ENCODE measurements at places on chromosomes 4 and X.

DNA sequence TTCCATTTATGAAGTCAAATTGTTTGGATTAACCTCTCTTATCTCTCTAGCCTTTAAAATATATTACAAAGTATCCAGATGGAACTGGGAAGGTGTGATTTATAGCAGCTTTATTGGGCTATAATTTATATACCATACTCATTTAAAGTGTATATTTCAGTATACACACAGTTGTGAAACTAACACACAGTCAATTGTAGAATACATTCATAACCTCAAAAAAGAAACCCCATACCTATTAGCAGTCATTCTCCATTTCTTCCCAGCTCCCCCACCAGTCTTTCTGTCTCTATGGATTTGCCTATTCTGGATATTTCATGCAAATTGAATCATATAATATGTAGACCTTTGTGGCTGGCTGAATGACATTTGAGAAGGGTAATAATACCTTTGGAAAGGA, 7.6 kb upstream of the NAP1L5 start:
- no peak for DNase-seq

GRCh38 chr4:142660728-142661127, 185.4 kb downstream of the INPP4B start:
- DNase-seq: no peak

DNA sequence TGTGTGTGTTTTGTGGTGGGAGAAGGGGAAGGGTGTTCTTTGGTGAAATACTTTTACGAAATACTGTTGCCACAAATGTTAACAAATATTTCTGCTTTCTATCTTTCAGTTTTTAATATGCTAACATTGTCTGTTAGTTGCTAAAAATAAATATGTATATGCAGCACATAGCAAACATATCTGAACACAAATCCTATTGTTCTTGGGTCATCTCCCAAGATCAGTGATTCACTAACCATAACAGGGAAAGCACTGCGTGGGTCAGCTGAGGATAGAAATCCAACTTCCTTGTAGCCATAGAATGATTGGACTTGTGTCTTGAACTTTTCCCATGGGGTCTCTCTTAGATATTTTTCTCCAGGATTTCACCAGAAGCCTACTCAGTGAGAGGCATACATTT, 250.3 kb upstream of the FAM47A start:
- DNase-seq: no peak

GRCh38 chrX:104122829-104123228, 10.5 kb downstream of the ZCCHC18 start:
- DNase-seq: no peak

DNA sequence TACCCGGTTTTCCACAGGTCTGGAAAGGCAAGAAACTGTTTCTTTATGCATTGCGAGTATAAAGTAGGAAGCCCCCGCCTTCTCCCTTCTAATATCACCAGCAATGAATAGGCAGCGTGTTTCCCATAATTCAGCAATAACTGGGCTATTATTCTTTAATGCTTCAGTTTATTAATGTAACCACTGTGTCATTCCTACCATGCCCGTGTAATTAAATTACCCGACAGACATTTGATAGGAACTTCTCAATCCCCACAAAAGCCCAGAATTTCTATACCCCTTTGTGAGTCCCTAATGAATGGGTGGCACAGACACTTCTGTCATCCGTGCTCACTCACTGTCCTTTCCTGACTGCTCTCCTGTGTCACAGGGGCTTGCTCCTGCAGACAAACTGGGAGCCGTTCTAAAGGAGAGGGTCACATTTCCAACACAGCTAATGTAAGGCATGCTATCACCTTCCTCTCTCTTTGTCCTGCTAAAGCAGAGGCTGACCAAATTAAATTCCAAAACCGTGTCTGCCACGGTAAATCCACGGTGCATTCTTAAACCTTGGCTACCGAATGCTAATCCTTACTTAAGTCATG, 108.5 kb upstream of the MID1 start:
- DNase-seq: no peak

- no peak for DNase-seq
These were observed 402.5 kb downstream of the RAPGEF2 start for GRCh38 chr4:159505266-159505975.

DNA sequence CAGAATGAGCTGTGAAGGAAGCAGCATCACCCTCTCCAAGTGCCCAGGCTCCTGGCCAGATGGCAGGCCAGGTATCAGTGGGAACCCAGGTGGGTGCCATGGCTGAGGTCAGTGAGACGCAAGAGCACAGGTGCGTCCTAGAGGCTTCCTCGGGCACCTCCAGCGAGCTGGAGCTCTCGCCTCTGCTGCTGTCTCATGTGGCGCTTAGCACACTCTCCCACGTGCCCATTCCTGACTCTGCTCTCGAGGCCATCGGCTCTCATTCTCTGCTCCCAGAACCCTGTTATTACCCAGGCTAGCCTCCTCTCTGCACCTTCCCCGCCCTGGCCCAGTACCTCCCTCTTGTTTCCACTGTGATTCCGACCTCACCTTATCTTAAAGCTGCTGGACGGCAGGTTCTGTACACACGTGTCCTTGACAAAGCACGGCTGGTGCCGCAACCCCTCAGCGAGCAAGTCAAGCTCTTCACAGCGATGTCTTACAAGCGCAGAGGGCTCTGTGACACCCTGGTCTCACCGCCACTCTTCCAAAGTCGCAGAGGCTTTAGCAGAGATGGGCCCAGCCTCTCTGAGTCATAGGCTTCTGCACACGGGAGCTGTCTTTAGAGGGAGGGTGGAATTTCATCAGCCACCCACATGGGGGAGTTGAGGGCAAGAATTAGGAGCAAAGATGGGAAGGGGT, 15.4 kb upstream of the MSANTD1 start:
- no peak for DNase-seq

- no peak for DNase-seq
These were observed 58.7 kb downstream of the METTL14 start for GRCh38 chr4:118743867-118744266.

GRCh38 chr4:56791316-56791715, 30.2 kb downstream of the SPINK2 start:
- DNase-seq: no peak

- DNase-seq: no peak
These were observed 115.7 kb upstream of the LSM6 start for GRCh38 chr4:146059865-146060264.

- DNase-seq: no peak
These were observed 158.4 kb downstream of the CHIC2 start for GRCh38 chr4:53905941-53906377.

DNA sequence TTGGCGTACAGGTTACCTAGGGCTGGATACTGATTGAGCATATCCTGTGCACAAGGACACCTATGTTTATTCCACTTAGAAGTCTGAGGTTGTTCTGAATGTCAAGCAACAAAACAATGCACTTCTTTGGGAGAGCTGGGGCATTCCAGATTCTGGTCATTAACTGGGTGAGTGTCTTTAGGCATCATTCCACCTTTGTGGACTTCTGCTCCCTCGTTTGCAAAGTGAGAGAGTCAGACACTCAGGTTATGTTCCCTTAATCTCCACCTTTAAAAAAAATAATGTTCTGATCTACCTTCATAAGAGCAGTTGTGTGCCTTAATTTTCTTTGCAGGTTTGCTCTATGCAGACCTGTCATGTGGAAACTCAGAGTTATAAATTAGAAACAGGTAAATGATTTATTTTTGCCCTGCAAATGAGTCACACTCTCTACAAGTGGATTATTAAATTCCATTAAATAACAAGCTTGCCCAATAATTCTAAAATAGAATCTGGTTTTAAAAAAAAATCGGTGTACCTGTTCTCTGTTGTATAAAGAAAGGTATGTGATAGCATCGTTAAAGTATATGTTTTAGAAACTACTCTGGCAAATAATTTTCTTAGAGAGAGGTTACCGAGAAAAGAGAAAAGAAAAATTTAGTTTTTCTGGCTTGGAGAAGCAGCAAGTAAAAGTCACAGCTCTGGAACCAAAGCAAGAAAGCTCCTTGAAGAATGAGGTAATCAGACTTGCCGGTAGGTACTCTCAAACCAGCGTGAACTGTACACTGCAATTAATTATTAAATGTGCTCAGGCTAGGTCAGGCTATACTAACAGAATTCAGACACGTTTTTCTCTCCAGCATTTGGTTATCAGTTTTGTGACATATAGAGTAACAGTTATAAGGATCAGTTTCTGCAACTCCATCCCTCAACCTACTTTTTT, 93.2 kb downstream of the SORBS2 start:
- no peak for DNase-seq

DNA sequence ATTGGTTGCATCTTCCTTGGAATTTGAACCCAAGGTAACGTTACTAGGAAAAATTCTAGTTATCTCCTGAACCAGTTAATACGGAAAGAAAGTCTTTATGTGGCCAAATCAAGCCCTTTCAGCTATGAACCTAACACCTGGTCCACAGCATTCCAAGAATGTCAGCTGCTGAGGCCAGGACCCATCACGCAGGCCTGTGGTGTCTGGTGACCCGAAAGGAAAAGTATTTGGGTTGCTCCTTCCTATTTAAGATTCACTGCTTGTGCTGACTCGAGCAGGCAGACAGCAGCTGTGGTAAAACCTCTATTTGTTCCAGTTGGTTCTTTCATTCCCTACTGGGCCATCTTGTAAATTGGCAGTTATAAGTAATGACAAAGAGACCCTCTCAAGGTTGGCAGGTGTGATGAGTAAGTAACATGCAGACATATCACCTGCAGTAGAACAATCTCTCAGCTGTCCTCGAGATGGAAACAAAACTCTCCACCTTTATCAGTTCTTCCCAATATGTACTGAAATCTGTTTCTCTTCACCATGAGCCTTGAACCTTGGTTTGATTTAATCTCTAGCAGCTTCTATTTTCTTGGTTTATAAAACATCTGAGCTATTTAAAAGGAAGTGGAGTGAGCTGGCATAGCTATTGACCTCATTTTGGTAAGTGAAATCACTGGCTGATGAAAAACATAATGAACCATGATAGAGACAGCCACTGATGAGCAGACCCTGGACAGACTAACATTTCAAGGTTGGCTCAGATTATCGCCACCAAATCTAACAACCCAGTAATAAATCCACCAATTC, 182.1 kb upstream of the SMIM31 start:
- no peak for DNase-seq

GRCh38 chr4:20592013-20592412, 108.2 kb upstream of the PACRGL start:
- DNase-seq: no peak

DNA sequence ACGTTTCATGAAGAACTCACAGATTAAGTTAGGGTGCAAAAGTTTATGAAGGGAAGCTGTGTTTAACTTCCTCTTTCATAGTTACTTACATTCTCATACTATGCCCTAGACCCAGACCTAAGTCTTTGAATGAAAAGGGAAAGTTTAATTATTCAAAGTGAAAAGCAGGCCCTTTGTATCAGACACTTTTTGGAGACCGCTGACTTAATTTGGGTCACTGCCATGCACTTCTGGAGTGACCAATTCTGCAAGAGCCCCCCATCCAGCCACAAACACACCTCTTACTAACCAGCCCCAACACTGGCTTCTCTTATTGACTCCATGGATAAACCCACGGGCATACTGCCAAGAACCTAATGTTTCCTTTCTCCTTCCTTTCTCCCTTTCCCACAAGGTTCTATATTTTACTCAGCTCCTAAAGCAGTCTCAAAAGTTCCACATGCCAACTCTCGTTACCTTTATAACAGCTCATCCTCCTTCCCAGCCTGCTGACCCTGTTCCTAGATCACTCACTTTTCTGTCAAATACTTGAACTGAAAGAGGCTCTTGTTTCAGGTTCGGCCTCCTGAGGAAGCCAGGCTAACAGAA, 34.5 kb downstream of the ABCE1 start:
- no peak for DNase-seq

GRCh38 chrX:106726485-106727437, at the start of gene RNF128:
Gene RNF128, plus strand, starts transcription at chrX:106726701. Its CDS starts 213 bp downstream, at chrX:106726914.
- DNase-seq: peak; percentile 51

- DNase-seq: no peak
These were observed 2.2 kb downstream of the FUNDC2 start for GRCh38 chrX:155028877-155029291.

DNA sequence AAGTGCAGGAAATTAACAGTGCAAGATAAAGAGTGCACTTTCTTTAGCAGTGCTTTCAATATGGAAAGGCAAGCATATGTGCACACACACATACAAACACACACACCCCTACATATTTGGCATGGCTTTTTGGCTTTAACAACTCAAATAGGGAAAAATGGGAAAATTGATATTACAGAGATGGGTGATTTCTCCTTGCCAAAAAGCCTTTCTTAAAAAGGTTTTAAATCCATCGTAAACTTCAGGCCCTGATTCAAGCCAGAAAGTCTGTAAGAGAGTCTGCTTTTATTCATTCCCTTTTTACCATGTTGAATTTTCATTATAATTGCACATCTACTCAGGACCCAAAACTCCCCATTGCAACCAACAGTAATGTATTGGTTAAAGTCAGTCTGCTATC, 612.0 kb upstream of the ACTRT1 start:
- no peak for DNase-seq

DNA sequence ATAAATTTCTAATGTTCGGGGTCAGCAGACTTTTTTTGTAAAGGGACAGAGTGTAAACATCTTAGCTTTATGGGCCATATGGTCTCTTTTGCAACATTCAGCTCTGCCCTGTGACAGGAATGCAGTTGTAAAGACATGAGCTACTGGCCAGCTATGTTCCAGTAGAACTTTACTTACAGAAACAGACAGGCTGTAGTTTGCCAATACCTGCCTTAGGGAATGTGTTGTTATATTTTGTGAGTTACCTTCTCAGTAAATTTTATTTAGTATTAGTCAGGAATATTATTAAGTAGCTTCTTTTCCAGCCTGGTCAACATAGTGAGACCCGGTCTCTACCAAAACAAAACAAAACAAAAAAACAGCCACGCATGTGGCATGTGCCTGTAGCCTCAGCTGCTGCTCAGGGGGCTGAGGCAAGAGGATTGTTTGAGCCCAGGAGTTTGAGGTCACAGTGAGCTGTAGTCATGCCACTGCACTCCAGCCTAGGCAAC, 48.7 kb downstream of the HTT start:
- DNase-seq: no peak

GRCh38 chr4:41069257-41069656, 145.1 kb downstream of the APBB2 start:
- DNase-seq: no peak

- DNase-seq: peak; percentile 65
These were observed 8.9 kb upstream of the RENBP start for GRCh38 chrX:153953342-153953830.

GRCh38 chr4:156677131-156677531, 294.5 kb downstream of the PDGFC start:
- no peak for DNase-seq

Data from DMS 273 treated with DMSO at 0.1 percent for 48 hours (cell line).